Myocyte (in vitro differentiated cells): ENCODE measurements at places on chromosomes 2 and 18. TPM values are rescaled to one million over a fixed set of nuclear protein-coding genes. Genes with fewer than 3 reads are reported as not detected.

GRCh38 chr2:234550511-234551107 lies 53.7 kb upstream of the ARL4C start:
- DNase-seq = peak; percentile 86

DNA sequence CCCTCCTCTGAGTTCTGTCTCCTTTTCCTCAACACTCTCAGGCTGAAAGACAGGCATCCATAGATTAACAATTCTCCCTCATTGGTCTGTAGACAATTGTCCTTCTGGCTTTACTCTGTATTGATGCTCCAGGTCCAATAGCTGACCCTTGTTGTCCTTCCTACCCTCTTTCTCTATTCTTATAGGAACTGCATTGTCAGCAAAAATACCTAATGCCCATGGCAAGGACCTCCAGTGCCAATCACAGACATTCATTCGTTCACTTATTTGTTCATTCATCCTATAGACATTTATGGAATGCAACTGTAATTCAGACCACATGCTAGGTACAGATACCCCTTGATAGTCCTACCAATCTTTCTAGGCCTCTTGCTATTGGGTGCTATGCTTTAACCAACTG lies 69.8 kb upstream of the DTNA start:
- no peak for DNase-seq

DNA sequence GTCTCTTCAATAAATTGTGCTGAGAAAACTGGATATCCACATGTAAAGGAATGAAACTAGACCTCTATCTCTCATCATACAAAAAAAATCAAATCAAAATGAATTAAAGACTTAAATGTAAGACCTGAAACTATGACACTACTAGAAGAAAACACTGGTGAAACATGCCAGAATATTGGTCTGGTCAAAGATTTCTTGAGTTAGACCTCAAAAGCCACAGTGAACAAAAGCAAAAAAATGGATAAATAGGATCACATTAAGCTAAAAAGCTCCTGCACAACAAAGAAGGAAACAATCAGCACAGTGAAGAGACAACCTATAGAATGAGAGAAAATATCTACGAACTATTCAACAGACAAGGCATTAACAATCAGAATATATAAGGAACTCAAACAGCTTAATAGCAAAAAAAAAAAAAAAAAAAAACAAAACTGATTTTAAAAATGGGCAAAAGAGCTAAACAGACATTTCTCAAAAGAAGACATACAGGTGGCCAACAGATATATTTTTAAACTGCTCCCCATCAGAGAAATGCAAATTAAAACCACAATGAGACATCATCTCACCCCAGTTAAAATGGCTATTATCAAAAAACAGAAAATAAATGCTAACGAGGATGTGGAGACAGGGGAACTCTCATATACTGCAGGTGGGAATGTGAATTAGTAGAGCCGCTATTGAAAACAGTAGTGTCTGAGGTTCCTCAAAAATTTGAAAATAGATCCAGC lies 66.3 kb downstream of the NCKAP1 start:
- DNase-seq = no peak

DNA sequence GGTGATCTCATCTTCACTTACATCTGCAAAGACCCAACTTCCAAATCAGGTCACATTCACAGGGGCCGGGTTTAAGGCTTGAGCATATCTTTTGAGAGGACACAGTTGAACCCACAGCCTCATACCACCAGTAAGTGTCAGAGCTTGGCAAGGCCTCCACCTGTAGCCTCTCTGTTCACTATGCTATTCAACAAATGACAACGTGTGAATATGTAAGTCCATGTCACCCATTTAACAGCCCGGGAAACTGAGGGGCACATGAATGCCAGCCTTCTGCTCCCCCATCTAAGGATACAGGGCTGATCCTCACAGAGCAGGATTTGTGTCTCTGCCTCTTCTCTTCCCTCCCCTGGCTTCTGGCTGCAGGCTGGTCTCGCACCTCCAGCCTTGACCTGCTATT lies 3.5 kb upstream of the KCNF1 start:
- no peak for DNase-seq

Gene GPR17
- total RNA-seq = not detected in 2 replicates

Gene PIEZO2
- 7.5 and 10.7 TPM in 2 replicates for total RNA-seq
